ENCODE measurements at places on chromosomes 6 and 20.

DNA sequence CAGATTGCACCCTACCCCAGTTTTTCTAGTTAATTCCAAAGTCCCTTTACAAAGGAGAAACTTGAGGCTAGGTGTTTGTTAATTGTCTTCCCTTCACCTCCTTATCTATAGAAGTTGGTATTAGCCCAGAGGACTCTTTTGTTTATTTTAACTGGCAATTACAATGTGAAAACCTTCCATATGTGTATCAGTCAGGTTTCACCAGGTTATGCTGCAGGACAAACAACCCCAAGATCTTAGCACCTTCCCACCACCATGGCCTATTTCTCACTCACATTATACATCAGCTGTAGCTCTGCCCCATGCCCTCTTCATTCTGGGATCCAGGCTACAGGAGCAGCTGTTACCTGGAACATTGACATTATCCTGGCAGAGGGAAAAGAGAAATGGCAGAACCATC lies 31.1 kb downstream of the SNHG17 start:
- no peak for DNase-seq

DNA sequence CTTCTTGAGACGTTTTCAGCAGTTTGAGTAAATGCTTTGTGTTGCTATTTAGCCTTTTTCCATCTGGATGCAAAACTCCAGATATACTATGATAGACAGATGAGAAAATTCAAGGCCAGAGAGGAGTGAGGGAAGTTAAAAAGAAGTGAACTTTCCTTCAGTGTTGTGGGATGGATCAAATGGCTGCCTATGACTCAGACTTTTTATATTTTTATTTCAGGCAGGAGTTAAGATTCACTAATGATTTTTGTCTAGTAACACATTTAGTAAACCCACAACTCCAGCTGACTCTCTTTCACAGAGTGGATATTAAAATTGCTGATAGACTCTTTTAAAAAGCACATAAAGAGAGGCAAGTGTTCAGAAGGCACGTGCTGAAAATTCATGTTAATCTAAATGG lies 23.2 kb upstream of the PTCHD4 start:
- DNase-seq, result no peak

DNA sequence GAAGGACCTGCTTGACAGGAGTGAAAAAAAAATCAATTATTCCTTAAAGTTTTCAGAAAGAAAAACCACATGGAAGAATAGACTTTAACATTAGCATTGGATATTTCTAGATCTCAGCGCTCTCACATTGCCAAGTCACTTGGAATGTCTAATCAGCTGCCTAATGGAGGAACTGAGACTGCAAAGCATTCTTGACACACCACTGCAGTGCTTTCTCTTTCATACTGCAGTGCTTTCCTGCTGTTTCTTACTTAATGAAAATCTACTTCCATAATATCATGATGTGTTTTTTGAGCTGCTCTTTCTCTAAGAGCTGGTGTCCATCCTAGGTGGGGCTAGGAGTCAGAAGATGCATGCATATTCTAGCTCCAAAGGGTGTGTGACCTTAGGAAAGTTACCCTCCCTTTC lies 20.4 kb upstream of the MCM3 start:
- DNase-seq, result peak; percentile 57

GRCh38 chr20:63117151-63117550 lies 98.8 kb downstream of the YTHDF1 start:
- DNase-seq, result no peak

DNA sequence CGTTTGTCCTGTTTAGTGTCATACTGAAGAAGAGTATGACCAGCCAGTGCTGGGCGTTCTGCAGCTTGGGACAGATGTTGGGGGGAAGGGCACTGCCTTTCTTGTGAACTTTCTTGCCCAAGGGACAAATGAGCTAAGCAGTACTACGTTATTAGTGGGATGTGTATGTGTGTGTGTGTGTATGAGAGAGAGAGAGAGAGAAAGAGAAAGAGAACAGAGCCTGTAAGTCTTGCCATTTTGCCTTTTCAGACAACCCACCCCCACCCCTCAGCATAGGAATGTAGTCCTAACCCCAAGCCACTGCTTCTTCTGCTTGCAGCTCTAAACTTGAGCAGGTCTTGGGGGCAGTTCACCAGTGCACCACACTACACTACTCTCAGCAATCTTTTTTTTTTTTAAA lies 45.5 kb downstream of the E2F3 start:
- DNase-seq, result no peak

GRCh38 chr6:22099231-22099630 lies 197.6 kb downstream of the PRL start:
- no peak for DNase-seq

DNA sequence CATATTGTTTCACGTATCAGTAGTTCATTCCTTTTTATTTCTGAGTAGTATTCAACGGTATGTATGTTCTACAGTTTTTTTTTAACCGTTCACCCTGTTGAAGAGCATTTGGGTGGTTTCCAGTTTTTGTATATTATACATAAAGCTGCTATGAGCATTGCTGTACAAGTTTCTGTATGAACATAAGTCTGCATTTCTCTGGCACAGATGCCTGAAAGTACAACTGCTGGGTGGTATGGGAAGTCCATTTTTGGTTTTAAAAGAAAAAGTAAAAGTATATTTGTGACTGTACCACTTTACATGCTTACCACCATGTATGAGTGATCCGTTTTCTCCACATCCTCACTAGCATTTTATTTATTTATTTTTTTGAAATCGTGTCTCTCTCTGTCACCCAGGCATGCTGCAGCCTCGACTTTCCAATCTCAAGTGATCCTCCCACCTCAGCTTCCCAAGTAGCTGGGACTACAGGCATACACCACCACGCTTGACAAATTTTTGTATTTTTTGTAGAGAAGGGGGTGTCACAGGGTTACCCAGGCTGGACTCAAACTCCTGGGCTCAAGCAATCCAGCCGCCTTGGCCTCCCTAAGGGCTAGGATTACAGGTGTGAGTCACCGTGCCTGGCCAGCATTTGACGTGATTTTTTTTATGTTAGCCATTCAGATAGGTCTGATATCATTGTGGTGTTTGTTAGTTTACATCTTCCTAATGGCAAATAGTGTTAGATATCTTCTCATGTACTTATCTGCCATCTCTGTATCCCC lies 11.0 kb upstream of the SIM1 start:
- no peak for DNase-seq

GRCh38 chr6:108113557-108114519 lies 39.3 kb upstream of the OSTM1 start:
- DNase-seq, result peak; percentile 62

- no peak for DNase-seq
Measured at GRCh38 chr20:711576-711975, 36.0 kb upstream of the SCRT2 start.

DNA sequence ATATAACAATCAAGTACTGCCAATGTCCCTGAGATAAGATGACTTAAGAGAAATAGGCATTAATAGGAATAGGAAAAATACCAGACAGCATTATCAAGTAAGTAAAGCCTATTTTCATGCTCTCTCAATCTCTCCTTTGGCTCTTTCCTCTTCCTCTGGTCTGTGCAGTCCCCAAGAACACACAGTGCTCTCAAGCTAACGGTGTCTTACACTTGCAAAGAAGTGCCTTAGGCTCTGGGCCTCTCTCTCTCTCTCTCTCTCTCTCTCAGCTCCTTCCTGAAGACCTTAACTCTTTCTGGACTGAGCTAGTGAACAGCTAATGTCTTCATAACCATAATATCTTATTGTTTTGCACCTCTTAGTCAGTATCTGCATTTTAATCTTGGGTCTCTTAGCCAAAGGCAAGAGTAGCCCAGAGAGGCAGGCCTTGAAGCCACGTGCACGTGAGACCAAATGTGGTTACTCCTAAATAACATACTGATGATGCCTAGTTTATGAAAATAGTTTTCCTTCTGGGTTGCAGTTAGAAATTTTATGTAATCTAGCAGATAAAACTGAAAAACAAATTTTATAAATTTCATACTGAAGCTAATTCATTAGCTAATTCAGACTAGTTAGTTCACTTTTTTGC lies 70.8 kb downstream of the TPD52L1 start:
- DNase-seq, result no peak

- DNase-seq, result no peak
Measured at GRCh38 chr6:160972111-160972510, 19.5 kb upstream of the MAP3K4 start.

- peak; percentile 60 for DNase-seq
Measured at GRCh38 chr6:101396548-101397173, 3.2 kb downstream of the GRIK2 start.

- DNase-seq, result no peak
Measured at GRCh38 chr6:109183109-109183650, 87.9 kb downstream of the CEP57L1 start.

- DNase-seq, result no peak
Measured at GRCh38 chr6:110748453-110748852, 66.8 kb downstream of the CDK19 start.

DNA sequence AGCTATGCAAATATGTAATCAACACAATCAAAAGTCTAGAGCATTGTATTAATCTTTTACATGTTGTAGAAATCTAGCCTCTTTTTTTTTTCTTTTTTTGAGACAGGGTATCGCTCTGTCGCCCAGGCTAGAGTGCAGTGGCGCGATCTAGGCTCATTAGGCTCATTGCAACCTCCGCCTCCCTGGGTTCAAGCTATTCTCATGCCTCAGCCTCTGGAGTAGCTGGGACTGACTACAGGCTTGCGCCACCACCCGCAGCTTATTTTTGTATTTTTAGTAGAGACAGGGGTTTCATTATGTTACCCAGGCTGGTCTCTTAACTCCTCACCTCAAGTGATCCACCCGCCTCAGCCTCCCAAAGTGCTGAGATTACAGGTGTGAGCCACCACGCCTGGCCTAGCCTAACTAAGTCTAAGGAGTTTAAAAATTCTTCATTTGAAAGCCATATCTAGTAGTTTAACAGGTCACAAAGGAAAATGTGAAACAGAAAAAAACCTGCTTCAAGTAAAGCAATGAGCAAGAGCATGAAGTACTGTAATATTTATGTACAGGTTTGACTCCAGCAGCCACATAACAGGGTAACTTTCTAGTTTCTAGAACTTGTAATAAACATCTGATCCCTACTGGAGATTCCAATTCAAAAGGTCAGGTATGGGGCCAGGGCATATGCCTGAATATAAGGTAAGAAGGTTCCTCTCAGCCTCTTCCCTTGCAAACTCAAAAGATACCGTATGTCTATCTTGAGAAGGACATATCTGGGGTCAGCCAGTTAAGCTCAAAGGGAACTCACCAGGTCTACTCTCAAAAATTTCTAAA lies 4.4 kb downstream of the CPNE1 start:
- DNase-seq, result no peak

- no peak for DNase-seq
Measured at GRCh38 chr6:75329703-75330102, 45.1 kb upstream of the TMEM30A start.

- DNase-seq, result no peak
Measured at GRCh38 chr6:17291778-17292177, 10.6 kb downstream of the RBM24 start.

- DNase-seq, result no peak
Measured at GRCh38 chr6:52992980-52993920, 1.8 kb downstream of the GSTA4 start.

GRCh38 chr6:151680846-151681432 lies 126.5 kb upstream of the ESR1 start:
- DNase-seq, result no peak

- no peak for DNase-seq
Measured at GRCh38 chr6:39543950-39544349, 181.3 kb downstream of the KIF6 start.
